ENCODE measurements at places on chromosomes 4 and X. TPM values are rescaled to one million over a fixed set of nuclear protein-coding genes. Genes with fewer than 3 reads are reported as not detected.

The HS3ST1 gene
- total RNA-seq = 3.8 TPM

The PTTG2 gene
- 1.3 TPM for total RNA-seq

The BTC gene
- 6.1 TPM for total RNA-seq

The TASL gene
- total RNA-seq = 0.66 TPM

The DCLK2 gene
- total RNA-seq = 3.4 TPM

The POF1B gene
- total RNA-seq = 0.48 TPM

The PGRMC1 gene
- 177 TPM for total RNA-seq

The DMRTC1 gene
- not detected for total RNA-seq

The NWD2 gene
- 0.48 TPM for total RNA-seq

The TMLHE gene
- 19.5 TPM for total RNA-seq

The CYSLTR1 gene
- total RNA-seq = 4.5 TPM

The DDX60 gene
- 11.0 TPM for total RNA-seq

The SLC49A3 gene
- 14.4 TPM for total RNA-seq

The RPL39 gene
- total RNA-seq = 9,033 TPM

The ENAM gene
- not detected for total RNA-seq

The CT47B1 gene
- total RNA-seq = not detected

The CXCR3 gene
- total RNA-seq = not detected

The WNK3 gene
- total RNA-seq = 1.3 TPM

The RS1 gene
- not detected for total RNA-seq

The MGARP gene
- 3.8 TPM for total RNA-seq

The ELOVL6 gene
- total RNA-seq = 5.6 TPM

The IL21 gene
- total RNA-seq = not detected

The PRDM5 gene
- 27.5 TPM for total RNA-seq

The STOX2 gene
- total RNA-seq = 7.9 TPM

The RTL5 gene
- total RNA-seq = 5.0 TPM

The AMMECR1 gene
- total RNA-seq = 8.2 TPM

The KCTD8 gene
- 1.9 TPM for total RNA-seq

The NPFFR2 gene
- 0.29 TPM for total RNA-seq

The FAM236C gene
- total RNA-seq = not detected

The LAP3 gene
- 72.4 TPM for total RNA-seq

The CLIC2 gene
- total RNA-seq = 10.7 TPM

The PIGA gene
- total RNA-seq = 14.4 TPM

The CLTRN gene
- 0.98 TPM for total RNA-seq

The ADGRA3 gene
- total RNA-seq = 45.9 TPM

The GABRG1 gene
- not detected for total RNA-seq

The ZNF827 gene
- 18.6 TPM for total RNA-seq

The SCRG1 gene
- total RNA-seq = 0.48 TPM

The XK gene
- under 0.01 TPM for total RNA-seq

The DYNLT3 gene
- 37.5 TPM for total RNA-seq

The TSC22D3 gene
- 681 TPM for total RNA-seq

The SRPK3 gene
- 1.5 TPM for total RNA-seq

The CFAP47 gene
- total RNA-seq = not detected

The TRIM75 gene
- total RNA-seq = not detected

The SUPT20HL2 gene
- total RNA-seq = not detected

The RASGEF1B gene
- 25.0 TPM for total RNA-seq

The ADH4 gene
- 0.48 TPM for total RNA-seq

The CENPE gene
- 1.3 TPM for total RNA-seq

The DAPP1 gene
- total RNA-seq = 10.2 TPM

The CSN1S1 gene
- 1.0 TPM for total RNA-seq

The SMIM31 gene
- 0.44 TPM for total RNA-seq

The CT45A1 gene
- total RNA-seq = not detected

The ADH7 gene
- total RNA-seq = not detected

The INTS6L gene
- 23.4 TPM for total RNA-seq

The DCUN1D4 gene
- total RNA-seq = 57.4 TPM
